Stimulated activated CD4-positive, alpha-beta T cell treated with anti-CD3 and anti-CD28 coated beads, TNF-alpha, amount 100 ng/mL, for 4 hours (primary cell): ENCODE measurements at places on chromosomes 4 and X.

- no peak for DNase-seq
Measured at GRCh38 chr4:109675181-109675580, 28.1 kb downstream of the CASP6 start.

DNA sequence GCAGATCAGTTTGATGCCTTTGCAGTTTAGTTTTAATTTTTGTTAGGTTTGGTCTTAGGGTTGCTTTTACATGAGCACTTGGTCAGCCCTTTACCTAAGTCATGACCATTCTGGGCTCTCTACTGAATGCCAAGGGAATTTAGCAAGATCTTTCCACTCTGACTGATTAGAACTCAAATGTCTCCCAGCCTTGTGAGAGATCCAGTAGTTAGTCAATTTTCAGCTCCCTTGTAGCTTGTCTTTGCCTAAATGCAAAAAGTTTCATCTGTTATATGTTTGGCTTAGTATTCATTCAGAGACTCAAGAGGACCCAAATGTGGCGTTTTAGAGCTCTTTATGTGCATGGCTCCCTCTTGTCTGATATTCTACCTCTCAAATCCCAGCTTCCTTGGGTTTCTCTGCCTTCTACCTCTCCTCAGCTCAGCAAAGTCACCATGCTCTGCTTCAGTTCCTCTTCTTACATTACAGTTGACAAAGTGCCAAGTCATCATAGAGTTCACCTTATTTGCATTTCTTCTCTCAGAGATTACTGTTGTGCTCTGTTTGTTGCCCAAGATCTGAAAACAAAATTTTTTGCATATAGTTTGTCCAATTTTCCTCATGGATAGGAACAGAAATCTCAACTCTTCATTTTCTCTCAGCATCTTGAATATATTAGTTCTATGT is 17.5 kb upstream of the JAKMIP1 start:
- DNase-seq, result no peak

DNA sequence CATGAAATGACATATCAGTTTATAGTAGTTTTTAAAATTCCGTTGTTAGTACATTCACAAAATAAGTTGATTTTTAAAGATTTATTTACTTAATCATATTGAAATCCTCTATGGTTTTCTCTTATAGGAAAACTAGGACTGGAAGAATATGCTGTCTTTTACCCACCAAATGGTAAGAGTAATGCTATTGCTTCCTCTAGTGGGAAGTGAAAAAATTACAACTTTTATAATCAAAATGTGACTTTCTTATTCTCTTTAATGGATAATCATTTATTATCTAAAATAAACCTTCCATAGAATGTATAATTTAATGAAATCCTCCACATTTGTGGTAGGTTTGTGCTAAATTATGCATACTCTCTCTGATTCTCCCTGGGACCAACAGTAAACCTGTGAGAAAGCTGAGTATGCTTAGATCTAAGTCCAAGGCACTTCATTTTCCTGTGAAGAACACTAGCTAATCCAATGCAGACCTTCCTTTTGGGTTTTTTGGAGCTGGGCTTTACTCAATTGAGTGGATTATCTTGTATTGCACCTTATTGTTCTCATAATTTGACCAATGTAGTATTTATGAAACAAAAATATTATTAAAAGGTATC is 136.2 kb downstream of the TBC1D19 start:
- no peak for DNase-seq

DNA sequence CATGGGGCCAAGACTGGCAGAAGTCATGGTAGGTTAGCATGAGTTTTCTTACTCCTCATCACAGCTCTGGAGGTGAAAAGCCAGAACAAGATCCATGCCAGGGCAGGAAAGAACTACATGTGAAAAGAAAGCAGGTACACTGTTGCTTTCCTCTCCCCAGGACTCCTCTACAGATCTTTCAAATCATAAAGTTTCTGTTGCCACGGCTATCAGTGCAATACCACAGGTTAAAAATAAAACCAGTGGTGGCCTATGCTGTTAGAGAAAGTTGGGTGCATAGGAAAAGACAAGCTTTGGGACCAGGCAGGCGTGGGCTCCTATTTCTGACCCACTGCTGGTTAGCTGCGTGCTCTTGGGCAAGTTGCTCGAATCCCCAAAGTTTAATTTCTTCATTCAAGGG is 81.4 kb downstream of the SH3RF1 start:
- DNase-seq, result no peak

GRCh38 chrX:152897222-152898131 is at the start of gene ZNF185:
Gene ZNF185, plus strand, starts transcription at chrX:152898067. Its CDS starts 16,423 bp downstream, at chrX:152914490.
- DNase-seq, result no peak

DNA sequence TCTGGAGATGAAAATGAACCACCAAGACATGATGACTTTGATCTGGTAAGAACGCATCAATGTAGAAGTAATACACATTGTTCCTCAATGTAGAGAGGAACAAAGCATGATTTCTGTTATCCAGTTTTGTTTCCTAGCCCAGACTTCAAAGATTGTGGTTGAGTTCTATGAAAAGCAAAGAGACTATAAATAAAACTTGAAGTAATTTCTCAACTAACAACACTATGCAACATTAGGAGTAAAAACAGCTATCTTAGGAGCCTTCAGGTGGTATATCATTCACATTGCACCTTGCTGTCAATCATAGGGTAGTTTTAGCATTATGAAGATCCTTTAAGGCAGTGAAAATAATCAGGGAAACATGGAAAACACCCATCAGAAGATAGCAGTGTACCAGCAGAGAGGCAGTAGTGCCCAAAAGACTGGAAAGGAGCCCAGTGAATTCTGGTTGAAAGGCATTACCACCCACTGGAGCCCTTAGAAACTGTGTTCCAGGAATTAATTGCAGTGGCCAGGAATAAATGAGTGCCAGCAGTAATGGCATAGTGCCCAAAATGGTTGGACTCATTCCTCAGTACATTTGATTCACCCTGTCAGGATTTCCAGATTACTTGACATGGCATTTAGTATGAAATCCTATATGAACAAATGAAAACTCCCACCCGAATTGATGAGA is 300.7 kb upstream of the CXXC4 start:
- DNase-seq, result no peak

- no peak for DNase-seq
Measured at GRCh38 chrX:134692233-134692632, 34.0 kb upstream of the PLAC1 start.

DNA sequence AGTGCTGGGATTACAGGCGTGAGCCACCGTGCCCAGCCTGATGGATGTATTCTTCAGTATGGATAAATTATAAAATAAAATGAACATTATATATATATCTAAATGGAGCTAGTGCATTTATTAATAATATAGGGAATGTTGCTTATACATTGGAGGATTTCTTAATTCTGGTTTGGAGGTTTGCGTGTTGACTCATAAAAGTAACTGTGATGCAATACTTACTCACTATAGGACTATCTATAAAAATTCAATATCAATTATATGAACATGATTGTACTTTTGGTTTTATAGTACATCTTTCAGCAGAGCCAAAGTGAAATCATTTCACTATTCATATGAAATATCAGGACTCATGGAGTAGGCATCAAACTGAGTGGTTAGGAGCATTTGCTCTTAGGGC is 3.2 kb upstream of the AREG start:
- no peak for DNase-seq

- DNase-seq, result no peak
Measured at GRCh38 chr4:19659101-19659500, 592.6 kb upstream of the SLIT2 start.

- DNase-seq, result no peak
Measured at GRCh38 chrX:47620303-47620685, 637 bp upstream of the SYN1 start.

- no peak for DNase-seq
Measured at GRCh38 chr4:37927434-37927833, 32.8 kb upstream of the PTTG2 start.

GRCh38 chrX:119150163-119151050 is 22.8 kb upstream of the KIAA1210 start:
- no peak for DNase-seq

DNA sequence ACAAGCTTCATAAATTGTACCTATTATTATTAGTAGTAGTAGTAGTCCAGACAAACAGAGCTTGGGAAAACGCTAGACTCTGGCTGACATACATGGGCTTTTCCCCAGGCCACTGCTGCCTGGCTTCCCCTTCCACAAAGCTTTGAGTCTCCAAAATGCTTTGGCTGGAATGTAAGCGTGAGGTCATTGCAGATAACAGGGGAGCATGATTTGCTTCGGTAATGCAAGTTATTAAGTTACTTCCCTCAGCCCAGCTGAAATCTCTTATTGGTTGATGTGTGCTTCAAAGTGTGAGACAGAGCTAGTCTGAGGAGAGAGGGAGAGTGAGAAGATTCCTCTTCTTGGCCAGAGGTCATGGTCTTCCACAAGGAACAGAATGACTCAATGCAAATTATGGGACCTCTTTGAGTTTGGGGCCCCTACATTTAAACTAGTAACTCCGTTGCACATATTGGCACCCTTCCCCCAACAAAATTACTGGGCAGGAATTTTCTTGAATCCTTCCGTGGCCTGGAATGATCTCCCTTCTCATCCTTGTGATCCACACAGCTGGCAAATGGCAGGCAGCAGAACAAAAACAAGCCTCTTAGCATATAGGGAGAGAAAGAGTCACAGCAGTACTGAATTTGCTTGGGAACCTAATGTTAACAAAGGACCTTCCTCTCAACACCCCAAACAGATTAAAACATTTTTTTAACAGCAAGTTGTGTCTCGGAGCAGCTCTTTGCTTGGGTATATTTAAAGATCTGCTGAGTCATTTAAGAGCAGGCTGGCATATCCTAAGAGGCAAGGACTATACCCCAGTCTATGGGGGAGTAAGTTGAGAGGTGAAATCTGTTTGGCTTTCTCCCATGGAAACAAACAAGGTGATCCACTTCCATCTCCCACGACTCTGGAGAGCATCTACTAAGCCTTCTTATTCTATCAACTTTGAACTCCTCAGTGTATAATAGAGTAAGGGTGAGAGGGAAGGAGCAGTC is 19.9 kb downstream of the AR start:
- DNase-seq, result no peak

- DNase-seq, result no peak
Measured at GRCh38 chr4:79759793-79760192, 313.2 kb downstream of the ANTXR2 start.

GRCh38 chrX:96211953-96212352 is 472.7 kb upstream of the DIAPH2 start:
- no peak for DNase-seq

GRCh38 chrX:133985164-133985966 is at the start of gene GPC3:
Gene GPC3, minus strand, starts transcription at chrX:133985594.
- DNase-seq, result peak; percentile 1

- DNase-seq, result no peak
Measured at GRCh38 chrX:104854188-104854587, 288.2 kb downstream of the IL1RAPL2 start.

DNA sequence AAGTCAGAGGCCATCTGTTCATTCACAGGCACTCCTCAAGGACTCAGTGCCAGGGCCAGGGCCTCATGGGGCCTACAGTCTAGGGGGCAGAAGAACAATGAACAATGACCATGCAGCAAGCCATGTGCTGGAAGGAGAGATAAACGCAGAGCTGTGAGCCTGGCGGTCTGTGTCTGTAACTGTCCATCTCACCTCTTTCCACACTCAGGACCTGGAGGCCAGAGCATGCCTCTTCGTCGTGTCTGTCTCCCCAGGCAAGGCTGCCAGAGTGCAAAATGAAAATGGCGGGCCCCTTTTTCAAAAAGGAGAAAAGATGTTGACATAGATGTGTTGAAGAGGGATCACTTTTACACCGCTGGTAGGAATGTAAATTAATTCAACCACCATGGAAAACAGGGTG is 78.5 kb downstream of the MSX1 start:
- DNase-seq, result no peak

DNA sequence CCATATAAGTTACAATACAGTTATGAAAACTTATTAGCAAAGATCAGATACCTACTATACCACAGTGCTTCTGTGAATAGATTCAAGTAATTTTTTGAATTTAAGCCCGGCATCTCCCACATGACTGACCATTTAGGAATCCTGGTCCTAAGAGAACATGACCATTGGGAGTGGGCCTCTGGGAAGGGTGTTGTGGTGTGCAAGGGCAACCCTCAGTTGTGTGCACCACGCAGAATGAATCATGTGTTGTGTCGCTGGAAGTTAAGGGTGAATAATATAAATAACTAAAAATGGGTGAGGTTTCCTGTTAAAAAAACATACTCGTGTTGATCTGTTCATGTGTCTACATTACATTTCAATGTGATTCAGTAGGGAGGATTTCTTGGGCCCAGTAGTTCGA is 15.5 kb downstream of the CPE start:
- DNase-seq, result no peak

GRCh38 chr4:24164054-24164693 is 274.3 kb upstream of the PPARGC1A start:
- DNase-seq, result no peak

- no peak for DNase-seq
Measured at GRCh38 chr4:68995292-68995691, 43.7 kb upstream of the UGT2A3 start.

GRCh38 chr4:153362184-153362583 is 17.7 kb downstream of the MND1 start:
- DNase-seq, result no peak

DNA sequence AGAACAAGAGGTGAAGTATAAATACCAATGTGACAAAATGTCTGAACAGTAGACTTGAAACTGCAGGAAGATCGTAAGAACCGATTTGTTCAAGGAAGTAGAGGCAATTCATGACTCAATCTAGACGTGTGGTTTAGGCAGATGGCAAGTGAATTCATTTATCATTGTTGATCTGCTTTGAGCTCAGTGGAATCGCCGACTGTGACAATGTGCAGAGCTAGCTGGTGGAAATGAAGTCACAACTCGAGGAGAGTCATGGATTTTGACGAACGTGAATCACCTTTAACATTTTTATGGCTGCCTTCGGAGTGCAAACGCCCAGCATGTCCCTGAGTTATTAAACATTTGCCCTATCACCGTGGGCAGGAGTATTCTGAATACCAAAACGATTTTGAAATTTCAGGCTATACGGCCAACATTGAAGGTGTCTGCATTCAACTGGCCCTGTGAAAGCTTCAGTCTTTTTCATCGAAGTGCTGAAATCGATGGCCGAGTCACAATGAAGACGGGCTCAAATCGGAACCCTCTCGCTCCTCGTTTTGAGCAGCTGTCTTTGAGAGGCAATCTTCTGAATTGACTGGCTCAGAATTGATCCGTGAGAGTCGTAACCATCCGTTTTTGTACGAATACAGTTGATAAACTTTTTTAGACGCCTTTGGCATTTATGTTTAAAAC is 689 bp upstream of the OGT start:
- DNase-seq, result no peak

DNA sequence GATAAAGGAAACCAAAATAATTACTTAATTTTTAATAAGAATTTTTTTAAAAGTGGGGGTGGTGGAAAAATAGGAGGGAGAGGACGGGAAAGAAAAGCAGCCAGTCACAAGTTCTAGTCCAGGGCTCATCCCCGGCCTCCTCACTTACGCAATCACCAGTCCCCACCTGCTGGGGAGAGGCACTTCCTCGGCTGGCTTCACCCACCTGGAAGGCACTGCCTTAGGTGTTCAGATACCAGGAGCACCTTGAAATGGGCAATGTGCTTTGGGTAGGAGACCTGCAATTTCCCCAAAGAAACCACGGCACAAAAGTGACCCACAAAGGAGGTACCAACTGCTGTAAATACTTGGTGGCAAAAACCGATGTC is 23.8 kb downstream of the AFAP1 start:
- no peak for DNase-seq
